Stimulated activated CD4-positive, alpha-beta T cell treated with anti-CD3 and anti-CD28 coated beads, TNF-alpha, amount 100 ng/mL, for 24 hours (primary cell): ENCODE measurements at places on chromosomes 1 and 21.

- DNase-seq, result no peak
Observed at GRCh38 chr1:185646202-185646683, 87.9 kb upstream of the HMCN1 start.

- DNase-seq, result peak; percentile 40
Observed at GRCh38 chr21:39867198-39867650, at the start of gene PCP4. Gene PCP4, plus strand, starts transcription at chr21:39867438. Its CDS starts 64 bp downstream, at chr21:39867502.

DNA sequence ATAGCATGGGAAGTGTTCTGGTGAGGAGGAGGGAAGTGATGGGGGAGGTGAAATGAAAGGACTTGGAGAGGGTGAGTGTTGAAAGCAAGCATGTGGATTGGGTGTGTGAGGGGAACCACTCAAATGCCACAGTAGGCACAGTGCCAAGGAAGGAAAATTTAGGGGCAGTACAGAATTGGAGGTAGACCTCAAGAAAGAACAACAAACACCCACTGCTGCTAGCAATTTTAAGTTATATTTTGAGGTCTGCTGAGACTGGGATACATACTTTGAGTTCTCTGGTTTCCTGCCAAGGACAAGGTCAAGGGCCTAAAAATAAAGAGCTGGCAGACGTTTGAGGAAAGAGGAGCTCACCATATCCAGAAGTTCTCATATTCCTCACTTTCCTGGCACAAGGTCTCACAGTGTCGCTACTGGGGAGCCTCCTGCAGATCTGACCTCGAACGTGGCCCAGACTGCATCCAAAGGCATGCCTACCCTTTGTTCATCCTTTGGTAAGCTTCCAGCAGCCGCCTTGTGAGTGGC, 104.0 kb downstream of the BRINP2 start:
- DNase-seq, result no peak

GRCh38 chr1:63592536-63593302, 492 bp upstream of the PGM1 start:
- no peak for DNase-seq

GRCh38 chr1:1181938-1182410, 8.3 kb downstream of the TTLL10 start:
- no peak for DNase-seq

DNA sequence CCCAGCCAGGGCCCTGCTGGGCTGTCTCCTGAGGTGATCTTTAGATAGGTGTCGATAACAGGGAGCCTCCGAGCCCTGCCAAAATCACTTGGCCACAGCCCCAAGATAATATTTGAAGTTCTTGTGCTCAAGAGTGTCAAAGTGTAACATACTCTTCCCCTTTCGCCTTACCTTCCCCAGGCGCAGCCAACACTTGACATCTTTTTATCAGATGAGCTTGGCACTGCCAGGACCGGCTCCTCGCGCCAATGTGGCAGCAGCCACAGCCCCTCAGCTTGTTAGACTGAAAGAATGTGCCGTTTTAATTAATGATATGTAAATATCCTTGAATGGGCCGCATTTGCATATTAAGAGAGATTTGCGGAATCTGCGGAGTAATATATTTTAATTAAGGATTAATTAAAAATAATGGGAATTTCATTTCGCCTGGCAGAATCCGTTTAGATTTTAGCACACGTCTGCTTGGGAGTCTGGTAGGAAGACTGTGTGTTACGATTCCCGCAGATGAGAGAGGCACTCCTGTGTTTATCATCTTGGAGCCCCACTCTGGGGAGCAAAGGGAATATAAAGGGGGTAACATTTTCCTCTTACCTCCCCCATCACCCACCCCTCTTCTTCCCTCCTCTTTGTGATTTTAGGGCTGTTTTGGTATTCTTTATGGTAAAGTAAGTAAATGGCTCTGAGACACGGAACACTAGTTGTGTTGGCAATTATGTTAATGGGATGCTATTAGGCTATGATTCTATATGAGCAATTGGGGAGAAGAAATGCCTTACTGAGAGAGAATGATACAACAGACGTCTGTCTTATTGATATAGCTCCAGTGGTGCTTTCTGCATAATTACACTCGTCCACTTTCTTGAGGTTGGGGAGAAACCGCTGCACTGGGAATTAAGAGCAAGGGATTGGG, 109.8 kb downstream of the PBX1 start:
- DNase-seq, result no peak

GRCh38 chr1:48665708-48666407, 110.8 kb downstream of the BEND5 start:
- DNase-seq, result no peak

DNA sequence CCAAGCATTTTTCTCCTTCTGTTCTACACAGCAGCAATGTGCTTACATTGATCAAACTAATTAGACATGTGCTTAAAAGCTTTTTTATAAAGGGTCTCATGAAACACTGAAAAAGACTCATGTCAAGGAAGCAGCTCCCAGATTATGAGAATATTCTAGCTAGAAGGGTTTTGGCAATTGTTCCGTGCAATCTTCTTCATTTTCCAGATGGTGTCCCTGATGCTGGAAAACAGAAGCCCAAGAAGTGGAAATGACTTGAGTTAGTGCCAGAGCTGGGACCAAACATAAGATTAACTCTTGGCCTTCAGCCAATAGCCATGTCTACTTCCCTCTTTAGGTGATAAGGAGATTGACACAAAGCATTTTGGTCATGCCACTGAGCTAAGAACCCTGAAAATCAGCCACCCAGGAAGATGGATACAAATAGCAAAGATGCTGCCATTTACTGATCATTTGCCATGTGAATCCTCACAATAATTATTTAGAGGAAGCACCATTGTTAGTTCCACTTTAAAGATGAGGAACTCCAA, 110.8 kb downstream of the MATN1 start:
- DNase-seq, result no peak

GRCh38 chr1:19650416-19651140, 6.5 kb downstream of the NBL1 start:
- no peak for DNase-seq

DNA sequence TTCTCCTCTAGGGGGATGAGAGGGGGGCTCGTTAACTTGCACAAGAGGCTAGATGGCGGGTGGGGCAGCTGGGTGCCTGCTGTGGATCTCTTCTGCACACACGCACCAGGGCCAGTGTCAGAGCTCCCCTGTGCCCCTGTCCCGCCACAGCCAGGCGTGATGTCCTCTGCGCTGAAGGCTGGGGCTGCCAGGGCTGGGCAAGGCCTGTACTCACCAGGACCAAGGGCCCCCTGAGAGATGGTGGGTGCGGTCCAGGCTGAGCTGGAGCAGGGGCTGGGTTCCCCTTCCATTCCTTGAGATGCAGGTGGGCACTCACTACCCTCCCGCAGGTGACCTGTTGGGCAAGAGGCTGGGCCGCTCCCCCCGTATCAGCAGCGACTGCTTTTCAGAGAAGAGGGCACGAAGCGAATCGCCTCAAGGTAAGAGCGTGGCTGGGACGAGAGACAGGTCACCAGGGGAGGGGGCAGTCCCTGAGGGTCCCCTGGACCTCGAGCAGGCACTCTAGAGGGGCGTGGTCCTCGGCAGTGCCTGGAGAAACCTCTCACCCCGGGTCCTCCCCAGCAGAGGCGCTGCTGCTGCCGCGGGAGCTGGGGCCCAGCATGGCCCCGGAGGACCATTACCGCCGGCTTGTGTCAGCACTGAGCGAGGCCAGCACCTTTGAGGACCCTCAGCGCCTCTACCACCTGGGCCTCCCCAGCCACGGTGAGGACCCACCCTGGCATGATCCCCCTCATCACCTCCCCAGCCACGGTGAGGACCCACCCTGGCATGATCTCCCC, 15.2 kb downstream of the SAMD11 start:
- DNase-seq, result no peak

DNA sequence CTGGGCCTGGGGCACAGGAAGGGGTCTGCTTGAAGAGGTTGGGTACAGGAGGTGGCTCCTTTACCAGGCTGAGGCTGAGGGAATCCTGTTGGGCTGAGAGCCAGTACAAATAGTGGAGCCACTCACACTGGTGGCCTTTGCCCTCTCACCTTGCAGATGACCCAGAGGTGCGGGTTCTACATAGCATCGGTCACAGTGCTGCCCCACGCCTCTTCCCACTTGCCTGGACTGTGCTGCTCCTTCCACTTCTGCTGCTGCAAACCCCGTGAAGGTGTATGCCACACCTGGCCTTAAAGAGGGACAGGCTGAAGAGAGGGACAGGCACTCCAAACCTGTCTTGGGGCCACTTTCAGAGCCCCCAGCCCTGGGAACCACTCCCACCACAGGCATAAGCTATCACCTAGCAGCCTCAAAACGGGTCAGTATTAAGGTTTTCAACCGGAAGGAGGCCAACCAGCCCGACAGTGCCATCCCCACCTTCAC, 1.8 kb upstream of the SLC50A1 start:
- no peak for DNase-seq

- DNase-seq, result no peak
Observed at GRCh38 chr1:3027611-3028371, 6.5 kb downstream of the ACTRT2 start.

GRCh38 chr1:219708919-219709543, 96.1 kb upstream of the ZC3H11B start:
- DNase-seq, result no peak
